Lung (tissue), 17 donors: ENCODE measurements at places on chromosomes 7 and 10. TPM values are rescaled to one million over a fixed set of nuclear protein-coding genes. Genes with fewer than 3 reads are reported as not detected.

CLDN15 gene
- 5.9 TPM for polyA plus RNA-seq

PYROXD2 gene
- polyA plus RNA-seq = 2.3 TPM

CALY gene
- polyA plus RNA-seq = not detected

CTNNA3 gene
- 0.16 TPM for polyA plus RNA-seq

LRRC61 gene
- 16.6 TPM for polyA plus RNA-seq

PAPOLB gene
- 0.04 TPM for polyA plus RNA-seq

ANXA8L1 gene
- 23.9 TPM for polyA plus RNA-seq

C10orf62 gene
- polyA plus RNA-seq = not detected

NEBL gene
- polyA plus RNA-seq = 27.7 TPM

LIPN gene
- polyA plus RNA-seq = not detected
